ENCODE measurements at places on chromosomes 16 and 17. TPM values are rescaled to one million over a fixed set of nuclear protein-coding genes. Genes with fewer than 3 reads are reported as not detected.

IL17C gene
- not detected for total RNA-seq

CD300H gene
- not detected for total RNA-seq

ZC3H7A gene
- total RNA-seq, result 31.9 TPM

ZFPM1 gene
- total RNA-seq, result 5.2 TPM

XAF1 gene
- 47.1 TPM for total RNA-seq

FAM171A2 gene
- 3.1 TPM for total RNA-seq

ACSM2A gene
- not detected for total RNA-seq

KRT25 gene
- total RNA-seq, result not detected

AATK gene
- 0.18 TPM for total RNA-seq

FOXL1 gene
- 0.90 TPM for total RNA-seq

CIAO2B gene
- total RNA-seq, result 12.8 TPM

EFCAB3 gene
- not detected for total RNA-seq

All from fibroblast of the aortic adventitia (primary cell).